Activated T-helper 2 cell treated with anti-CD3 and anti-CD28 coated beads, Interferon-gamma antibody, Interleukin-2, Interleukin-4, amounts not matched to agents 10 μg/mL and 5 μg/mL and 100 μg/mL, durations not matched to agents 14 hours and 24 hours and 36 hours (primary cell): ENCODE measurements at places on chromosomes 1 and 21.

GRCh38 chr21:35025206-35026152, 23.6 kb downstream of the RUNX1 start:
- no peak for DNase-seq

DNA sequence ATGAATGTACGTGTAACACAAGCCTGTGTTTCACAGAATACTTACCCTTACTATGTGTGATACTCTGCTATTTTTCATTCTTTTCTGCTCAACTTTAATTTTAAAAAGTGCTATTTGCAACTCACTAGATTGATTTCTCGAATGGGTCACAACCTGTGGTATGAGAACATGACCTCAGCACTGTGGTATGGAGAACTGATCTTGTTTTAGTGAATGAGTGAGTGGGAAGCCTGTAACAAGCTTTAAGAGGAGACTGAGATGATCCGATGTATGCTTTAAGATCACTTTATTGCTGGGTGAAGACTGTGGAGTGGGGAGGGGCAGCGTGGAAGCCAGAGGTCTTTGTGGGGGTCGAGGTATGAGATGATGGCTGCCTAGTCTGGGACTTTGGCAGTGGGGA, 21.6 kb downstream of the MECR start:
- no peak for DNase-seq

GRCh38 chr1:82879701-82880305, 1079.1 kb downstream of the ADGRL2 start:
- no peak for DNase-seq

GRCh38 chr1:178933709-178934490, 63.0 kb upstream of the ANGPTL1 start:
- no peak for DNase-seq

GRCh38 chr1:31701091-31701736, 2.6 kb downstream of the COL16A1 start:
- DNase-seq, result no peak

- DNase-seq, result no peak
Observed at GRCh38 chr21:33668180-33668579, 25.9 kb downstream of the ITSN1 start.

DNA sequence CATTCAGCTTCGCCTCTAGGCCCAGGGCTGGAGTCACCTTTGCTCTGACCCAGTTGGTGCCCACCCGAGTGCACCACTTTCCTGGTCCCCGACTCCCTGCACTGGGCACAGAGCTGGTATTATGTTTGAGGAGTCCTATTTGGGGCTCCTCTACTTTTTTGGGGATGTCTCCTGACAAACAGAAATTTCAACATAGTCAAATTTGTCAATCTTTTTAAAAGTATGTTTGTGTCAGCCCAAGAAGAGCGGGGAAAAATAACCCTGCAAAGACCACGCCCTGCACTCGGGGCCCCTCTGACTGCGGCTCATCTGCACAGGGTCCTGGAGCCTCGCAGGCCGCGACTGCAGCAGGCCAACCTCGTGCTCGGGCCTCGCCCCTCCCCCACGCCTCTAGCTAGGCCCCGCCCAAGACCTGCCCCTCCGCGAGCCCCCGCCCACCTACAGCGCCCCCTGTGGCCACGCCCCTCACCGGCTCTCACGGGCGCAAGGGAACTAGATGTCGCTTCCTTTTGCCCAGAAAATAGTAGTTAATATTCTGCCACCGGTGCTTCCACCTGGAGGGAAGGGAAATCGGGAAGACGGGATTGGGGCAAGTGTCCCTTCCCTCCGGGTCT, 11.4 kb downstream of the FAM229A start:
- no peak for DNase-seq

DNA sequence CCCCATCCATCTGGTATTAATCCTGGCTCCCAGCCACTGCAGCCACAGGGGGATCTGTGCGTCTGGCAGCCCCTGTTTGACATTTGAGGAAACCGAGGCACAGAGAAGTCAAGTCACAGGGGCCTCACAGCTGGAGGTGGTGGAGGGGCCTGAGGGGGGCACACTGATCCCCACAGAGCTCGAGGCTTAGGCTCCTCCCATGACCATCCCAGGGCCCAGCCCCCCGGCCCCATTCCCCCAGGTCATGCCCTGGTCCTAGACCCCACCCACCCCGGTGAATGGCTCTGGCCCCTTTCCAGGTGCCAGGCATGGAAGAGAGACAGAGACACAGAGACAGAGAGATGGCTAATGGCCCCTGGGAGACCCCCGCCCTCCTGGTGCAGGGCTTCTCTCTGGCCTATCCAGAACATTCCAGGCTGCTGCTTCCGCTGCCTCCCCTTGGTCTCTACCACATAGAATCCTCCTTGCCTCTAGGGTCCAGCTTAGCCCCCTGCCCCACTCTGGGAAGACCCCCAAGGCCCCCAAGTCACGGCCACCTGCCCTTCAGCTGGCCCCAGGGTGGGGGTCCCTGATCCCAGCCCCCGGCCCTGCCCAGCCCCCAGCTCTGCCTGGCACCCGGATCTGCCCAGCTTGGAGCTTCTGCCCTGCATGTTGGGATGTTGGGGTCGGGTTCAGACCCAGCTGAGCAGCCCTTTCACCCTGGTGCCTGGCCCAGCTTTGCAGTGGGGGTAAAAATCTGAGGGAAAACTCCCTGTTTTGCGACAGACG, 29.2 kb upstream of the LRRC3 start:
- no peak for DNase-seq

DNA sequence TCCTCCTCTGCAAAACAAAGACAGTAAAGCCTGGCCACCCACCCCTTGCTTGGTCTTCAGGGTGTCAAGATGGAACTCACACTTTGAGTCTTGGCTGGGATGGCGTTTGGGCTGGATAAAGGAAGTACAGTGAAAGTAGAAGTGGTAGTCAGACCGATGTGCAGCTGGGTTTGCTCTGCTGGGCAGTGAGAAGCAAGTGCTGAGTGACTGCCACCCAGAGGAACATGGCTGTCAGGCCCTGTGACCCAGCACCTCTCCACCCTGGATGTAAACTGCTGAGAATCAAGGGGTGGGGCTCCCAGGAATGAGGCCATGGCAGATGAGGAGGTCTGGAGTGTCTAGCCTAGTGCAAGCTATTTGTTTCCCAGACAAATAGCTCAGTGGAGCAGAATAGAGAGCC, 51.2 kb downstream of the POFUT2 start:
- DNase-seq, result no peak

- no peak for DNase-seq
Observed at GRCh38 chr1:222994511-222995235, 148.4 kb downstream of the TLR5 start.

DNA sequence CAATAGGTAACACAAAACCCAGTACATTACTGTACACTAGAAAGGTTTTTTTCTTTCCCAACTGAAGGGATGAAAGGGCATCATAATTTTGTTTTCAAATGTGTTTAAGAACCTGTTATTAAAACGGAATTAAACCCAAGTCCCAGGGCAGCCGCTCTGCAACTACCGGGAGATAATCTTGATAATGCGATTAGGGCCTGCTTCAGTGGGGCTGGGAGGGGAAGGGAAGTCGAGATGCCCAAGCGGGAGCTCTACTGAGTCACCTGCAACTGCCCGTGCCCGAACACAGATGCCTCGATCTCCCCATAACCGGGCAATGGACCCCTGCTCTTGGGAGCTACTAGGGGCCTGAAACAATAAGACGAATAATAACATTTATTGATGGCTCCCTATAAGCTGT, 61.4 kb downstream of the KAZN start:
- no peak for DNase-seq

DNA sequence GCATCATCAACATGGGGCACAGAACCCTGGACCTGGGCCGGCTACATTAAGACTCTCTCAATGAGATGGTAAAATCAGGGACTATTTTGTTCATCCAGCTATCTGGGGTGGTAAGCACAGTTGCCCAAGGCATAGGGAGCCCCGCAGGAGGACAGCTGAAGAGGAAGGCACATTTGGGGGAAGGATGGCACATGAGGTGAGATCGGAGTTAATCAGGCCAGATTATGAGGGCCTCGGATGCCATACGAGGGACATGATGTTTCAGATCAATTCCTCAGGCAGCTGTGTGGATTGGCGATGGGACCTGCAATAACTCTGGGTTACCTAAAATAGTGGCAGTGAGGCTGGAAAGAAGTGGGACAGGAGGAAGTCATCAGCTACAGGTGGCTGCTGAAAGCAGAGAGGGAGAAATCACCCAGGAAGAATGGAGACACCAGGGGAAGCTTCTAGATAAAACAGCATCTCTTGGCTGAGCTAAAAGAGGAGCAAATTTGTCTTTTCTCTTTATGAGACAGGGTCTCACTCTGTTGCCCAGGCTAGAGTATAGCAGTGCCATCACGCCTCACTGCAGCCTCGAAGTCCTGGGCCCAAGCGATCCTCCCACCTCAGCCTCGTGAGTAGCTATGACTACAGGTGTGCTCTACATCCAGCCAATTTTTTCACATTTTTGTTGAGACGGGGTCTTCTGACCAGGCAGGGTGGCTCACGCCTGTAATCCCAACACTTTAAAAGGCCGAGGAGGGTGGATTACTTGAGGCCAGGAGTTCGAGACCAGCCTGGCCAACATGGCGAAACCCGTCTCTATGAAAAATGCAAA, 21.1 kb downstream of the TOMM20 start:
- no peak for DNase-seq

GRCh38 chr1:183571678-183572268, 18.5 kb downstream of the NCF2 start:
- no peak for DNase-seq

DNA sequence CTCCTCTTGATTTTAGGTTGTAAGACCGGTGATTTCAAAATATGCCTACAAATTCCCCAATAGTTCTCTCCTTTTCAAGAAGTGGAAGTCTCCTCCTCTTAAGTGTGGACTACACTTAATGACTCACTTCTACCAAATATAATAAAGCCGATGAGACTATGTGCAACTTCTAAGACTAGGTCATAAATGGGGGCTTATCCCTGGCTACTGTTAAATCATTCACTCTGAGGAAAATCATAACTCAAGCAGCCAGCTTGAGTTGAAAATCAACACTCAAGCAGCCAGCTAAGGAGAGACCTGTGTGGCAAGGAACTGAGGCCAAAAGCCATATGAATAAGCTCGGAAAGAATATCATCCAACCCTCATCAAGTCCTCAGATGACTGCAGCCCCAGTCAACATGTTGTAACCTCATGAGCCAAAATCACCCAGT, 49.6 kb upstream of the PSMG1 start:
- DNase-seq, result no peak

DNA sequence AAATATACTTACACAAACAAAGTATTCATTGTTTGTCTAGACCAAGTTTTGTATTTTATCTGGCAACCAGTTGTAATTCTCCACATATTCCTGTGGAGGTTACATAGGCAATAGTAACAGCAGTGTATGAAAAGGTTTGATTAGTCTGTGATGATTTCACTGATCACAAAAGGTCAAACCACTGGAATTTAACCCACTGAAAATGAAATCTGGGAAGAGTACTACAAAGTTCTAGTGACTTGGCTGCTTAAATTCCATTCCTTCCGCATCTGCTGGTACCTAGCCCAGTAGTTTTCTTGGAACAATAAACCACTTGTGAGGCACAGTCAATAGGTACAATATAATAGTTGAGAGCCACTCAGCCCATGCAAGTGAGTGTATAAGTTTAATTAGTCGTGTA, 205.4 kb downstream of the NFIA start:
- no peak for DNase-seq

DNA sequence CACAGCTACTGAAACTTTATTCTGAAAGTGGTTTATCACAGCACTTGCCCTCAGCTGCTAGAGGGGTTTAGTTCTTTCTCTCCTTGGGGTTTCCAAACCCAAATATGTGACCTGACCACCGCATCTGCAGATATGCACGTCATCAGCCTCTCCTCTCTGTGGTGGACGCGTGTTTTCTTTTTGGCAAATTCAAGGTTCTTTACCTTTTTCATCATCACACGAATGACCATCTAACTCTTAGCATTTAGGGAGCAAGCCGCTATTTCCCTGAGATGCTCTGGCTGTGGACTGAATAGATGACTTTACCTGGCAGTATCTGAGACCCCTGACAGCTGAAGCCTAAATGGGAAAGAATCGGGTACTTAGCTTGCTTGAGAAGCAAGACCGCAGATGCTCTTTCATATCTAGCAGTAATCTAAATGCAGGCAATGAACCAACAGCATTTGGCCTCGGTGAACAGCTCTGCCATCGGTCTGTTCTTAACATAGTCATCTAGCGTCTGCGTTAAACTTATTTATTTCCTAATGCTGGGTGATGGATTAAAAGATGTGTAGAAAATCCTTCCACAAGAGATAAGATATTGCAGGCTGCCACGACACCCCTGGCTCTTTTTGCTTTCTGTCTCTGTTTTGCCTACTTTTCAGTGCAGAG, 463.4 kb downstream of the CAMTA1 start:
- no peak for DNase-seq

- DNase-seq, result no peak
Observed at GRCh38 chr1:91282695-91283420, 121.8 kb downstream of the HFM1 start.

- DNase-seq, result no peak
Observed at GRCh38 chr1:87399701-87400100, 71.0 kb downstream of the LMO4 start.

- no peak for DNase-seq
Observed at GRCh38 chr1:32274646-32275340, 17.1 kb upstream of the HDAC1 start.

DNA sequence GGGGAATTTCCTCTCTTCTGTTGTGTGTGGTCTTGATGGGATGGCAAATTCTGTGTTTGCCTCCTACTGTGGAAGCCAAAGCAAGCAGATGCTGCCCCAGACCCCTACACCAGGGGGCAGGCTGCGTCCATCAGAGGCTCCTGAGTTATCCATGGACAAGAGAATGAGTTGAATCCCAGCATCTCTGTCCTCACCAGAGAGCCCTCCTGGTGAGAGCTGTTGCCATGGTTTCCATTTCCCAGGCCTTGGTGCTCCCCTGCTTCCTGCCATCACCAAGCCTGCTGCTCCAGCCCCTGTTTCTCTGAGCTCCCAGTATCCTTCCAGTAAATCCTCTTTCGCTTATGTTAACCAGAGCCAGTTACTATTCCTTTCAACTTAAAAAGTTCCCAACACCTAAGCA, 20.4 kb upstream of the GNG12 start:
- no peak for DNase-seq

- DNase-seq, result no peak
Observed at GRCh38 chr1:84939761-84940160, 46.8 kb upstream of the LPAR3 start.

- DNase-seq, result no peak
Observed at GRCh38 chr1:223878598-223879325, 33.0 kb upstream of the TP53BP2 start.

- no peak for DNase-seq
Observed at GRCh38 chr1:176448340-176448739, 14.6 kb upstream of the PAPPA2 start.
